NCI-H1105 (cell line): ENCODE measurements at places on chromosomes 5 and 9.

DNA sequence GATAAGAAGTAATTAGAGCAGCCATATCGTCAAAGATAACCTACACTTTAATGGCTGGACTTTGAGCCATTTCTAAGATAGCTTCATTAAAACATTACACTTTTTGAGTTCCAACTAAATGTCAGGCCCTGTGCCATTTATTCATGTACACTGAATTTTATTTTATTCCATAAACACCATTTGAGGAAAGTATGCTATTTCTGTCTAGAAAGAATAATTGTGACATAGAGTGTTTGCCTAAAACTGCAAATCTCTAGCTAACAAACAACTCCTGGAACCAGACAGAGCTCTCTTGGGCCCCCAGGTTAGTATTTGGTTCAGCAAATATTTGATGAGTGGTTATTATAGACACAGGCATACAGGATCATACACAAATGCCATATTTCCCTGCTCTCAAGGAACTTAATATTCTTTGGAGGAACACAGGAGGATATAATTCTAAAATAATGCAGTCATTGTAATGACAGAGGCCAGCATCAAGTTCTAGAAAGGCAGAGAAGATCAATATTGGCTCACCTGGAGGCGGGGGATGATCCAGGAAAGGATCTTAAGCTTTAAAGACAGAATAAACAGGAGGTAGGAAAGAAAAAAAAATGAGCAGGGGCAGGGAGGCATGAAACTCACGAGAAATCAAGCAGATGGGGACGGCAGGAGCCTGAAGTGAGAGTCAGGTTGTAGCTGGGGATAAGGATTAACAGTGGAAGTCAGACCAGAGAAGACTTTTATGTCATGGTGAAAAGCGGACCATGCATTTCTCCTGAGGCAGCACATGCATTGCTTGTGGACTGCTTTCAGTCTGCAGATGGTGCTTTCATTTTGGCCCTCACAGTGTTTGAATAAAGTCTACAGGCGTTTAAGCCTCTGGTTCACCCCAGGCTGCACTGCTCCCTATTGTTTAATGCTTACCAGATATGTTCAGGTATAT is 127.7 kb downstream of the GCNT1 start:
- DNase-seq, result no peak

GRCh38 chr5:27172693-27173092 is 134.3 kb upstream of the CDH9 start:
- DNase-seq, result no peak

DNA sequence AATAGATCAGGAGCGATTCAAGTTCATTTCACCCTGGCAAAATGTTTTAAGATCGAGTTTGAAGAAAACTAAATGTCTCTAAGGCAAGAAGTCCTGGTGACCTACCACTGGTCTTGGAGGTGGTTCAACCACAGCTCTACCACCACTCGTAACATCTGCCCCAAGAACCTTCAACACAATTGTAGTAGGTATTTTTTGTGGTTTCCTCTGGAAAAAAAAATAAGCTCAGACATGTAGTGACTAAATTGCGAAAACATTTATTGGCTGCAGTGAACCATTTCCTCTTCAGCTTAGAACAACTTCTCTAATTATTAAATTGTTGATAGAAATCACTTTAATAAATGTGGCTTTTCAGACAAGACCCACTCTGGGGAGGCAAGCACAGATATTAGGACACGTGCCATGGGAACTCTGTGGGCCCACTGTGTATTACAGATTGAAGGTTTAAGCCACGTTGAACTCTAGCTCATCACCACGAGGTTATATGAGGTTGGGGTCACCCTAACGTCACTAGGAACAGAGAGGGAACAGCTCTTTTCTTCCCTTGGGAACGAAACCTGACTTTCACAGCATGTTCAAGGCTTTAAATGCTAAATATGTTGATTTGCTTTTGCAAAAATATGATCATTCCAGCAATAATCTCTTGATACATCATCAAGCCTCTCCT is 142.9 kb downstream of the HSD17B3 start:
- DNase-seq, result no peak

GRCh38 chr5:80318212-80318611 is 1.6 kb upstream of the SPZ1 start:
- no peak for DNase-seq

- peak; percentile 18 for DNase-seq
These were observed 16.1 kb upstream of the NEUROG1 start for GRCh38 chr5:135551593-135552447.

DNA sequence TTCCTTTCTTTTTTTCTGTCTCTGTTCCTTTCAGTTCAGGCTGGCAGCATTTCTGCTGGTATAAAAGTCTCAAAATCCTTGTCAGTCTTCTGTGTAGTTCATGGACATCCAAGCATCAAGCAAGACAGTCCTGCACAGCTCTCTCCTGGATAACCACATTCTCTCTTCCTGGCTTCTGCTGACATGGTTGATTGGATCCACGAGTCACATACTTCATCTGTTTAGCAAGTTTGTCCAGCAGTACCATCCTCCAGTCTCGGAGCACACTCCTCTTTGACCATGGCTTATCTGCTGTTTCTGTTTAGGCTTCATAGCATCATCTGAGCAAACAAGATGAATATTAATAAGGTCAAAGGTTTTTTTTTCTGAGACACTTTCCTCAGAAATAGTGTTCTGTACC is 220.8 kb downstream of the KDM4C start:
- no peak for DNase-seq

DNA sequence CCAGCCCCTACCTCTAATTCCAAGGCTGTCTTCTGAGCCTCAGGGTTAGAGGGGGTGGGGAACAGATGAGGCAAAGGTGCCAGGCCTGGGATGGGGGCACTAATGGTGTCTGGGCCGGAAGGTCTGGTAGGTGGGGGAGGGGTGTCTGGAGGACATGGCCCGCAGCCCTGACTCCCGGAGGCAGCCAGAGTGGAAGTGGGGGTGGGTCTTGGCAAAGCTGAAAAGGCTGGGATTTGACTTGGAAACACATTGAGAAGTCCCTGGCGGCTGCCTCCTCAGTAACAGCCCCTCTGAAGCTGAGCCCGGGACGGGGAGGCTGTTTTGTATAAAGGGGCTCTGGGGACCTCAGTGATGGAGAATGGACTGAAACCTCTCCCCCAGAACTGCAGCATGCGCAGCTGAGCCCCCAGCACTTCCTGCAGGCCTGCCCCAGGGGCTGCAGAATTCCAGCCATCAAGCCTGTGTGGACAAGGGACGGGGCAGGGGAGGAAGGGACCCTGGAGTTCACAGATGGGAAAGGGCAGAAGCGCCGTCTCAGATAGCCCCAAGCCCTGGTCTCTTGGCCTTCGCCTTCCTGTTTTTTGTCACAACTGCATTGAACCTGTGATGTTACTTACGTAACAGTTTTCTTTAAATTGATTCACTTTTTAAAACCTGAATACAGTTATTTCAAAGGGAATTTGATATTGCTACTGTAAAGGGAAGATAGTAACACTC is 49.3 kb upstream of the SYNPO start:
- no peak for DNase-seq

GRCh38 chr5:159933531-159934485 is 17.5 kb downstream of the ADRA1B start:
- no peak for DNase-seq

DNA sequence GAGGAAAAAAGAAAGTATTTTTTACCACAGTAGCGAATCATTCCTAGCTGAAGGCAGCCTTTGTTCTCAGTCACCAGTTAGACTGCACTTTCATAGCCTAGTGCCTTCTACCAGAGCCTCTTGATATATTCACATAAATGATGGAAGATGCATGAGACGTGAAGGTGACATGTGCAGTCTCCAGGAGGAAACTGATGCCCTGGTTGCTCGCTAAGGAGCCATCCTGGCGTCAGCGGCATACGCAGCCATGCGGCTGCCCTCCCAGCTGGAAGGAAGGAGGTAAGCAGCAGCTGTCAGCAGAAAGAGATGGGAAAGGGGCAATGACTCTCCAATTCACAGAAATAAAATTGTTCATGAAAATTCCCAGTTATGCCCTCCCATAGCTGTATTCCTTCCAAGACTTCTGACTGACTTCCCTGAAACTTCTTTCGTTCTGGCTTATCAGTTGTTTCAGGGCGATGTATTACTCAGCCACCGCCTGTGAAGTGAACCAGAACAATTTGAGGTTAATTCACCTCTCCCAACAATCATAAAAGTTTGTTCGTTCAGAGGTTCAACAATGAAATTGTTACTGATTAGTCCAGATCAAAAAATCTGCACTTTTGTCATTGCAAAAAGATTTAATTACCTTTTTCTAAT is 331.2 kb downstream of the NR2F1-AS1 start:
- no peak for DNase-seq

- DNase-seq, result no peak
These were observed 20.5 kb upstream of the RPS23 start for GRCh38 chr5:82298668-82299067.

GRCh38 chr9:80134487-80134886 is 562.7 kb downstream of the TLE4 start:
- no peak for DNase-seq

GRCh38 chr5:167898361-167899042 is 392.9 kb upstream of the WWC1 start:
- DNase-seq, result no peak

- DNase-seq, result no peak
These were observed 338.0 kb downstream of the MAN2A1 start for GRCh38 chr5:110027527-110028322.

- DNase-seq, result no peak
These were observed 59.4 kb upstream of the SARDH start for GRCh38 chr9:133797406-133798105.

DNA sequence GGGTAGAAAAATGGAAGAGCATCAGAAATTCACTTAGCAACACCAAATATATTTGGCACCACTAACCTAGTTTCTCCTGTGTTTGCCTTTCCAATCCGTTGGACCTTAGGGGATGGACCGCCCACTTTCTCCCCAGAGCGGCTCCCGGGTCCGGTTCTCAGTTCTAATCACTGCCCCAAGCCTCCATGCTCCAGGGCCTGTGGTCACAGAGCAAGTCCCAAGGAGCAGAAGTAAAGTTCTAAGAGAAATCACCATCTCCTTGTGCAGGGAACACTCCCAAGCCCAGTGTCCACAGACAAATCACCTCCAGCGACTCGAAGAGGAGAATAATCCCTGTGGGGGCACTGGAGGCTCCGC is 728 bp upstream of the SLC1A1 start:
- DNase-seq, result no peak

DNA sequence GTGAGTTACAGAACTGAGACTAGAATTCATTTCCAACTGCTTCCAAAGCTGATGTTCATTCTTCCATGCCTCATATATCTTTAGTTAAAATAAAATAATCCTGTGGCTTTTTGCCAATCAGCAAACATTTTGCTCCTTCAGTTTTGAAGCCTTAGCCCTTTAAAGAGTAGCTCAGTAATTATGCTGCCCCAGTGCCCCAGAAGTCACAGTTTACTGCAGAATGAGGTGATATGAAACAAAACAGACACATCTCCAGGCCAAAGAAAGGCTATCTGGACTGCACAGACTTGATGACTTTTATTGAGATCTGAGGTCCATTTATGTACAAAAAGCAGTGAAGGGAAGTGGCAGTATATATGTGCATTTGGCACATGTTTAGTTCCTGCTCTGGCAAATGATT is 285.8 kb upstream of the ZNF462 start:
- no peak for DNase-seq

DNA sequence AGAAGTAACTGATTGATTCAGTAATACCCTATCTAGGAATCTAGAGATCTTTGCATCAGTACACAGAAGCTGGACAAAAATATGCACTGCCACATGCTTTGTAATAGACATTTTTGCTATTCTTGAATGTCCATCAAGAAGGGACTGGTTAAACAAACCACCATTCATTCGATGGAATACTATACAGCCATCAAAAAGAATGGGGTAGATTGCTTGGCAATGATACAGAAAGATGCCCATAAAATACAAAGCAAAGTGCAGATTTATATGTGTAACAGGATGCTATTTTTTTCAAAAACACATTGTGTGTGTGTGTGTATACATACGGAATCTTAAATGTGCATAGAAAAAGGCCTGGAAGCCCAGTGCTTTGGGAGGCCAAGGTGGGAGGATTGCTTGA is 7.6 kb downstream of the TNIP1 start:
- DNase-seq, result no peak

GRCh38 chr5:16603701-16604100 is 13.1 kb downstream of the RETREG1 start:
- DNase-seq, result no peak

DNA sequence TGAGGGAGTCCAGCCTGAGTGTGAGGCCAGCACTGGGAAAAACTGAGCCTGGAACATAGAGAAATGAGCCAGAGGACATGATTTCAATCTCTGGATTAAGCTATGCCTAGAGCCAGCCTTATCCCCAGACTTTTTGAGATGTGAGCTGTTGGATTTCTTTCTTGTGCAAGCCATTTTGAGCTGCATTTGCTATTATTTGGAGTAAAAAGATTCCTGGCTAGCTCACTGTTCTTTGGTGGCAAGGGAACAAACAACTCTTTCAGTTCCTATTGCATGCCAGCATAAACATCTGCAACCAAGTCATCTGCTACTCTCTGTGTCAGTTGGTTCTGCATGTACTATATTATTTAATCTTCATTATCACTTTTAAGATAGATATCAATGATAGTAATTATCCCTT is 70.1 kb upstream of the MAN2A1 start:
- no peak for DNase-seq

- DNase-seq, result no peak
These were observed 5.0 kb upstream of the RHOBTB3 start for GRCh38 chr5:95725937-95726810.

DNA sequence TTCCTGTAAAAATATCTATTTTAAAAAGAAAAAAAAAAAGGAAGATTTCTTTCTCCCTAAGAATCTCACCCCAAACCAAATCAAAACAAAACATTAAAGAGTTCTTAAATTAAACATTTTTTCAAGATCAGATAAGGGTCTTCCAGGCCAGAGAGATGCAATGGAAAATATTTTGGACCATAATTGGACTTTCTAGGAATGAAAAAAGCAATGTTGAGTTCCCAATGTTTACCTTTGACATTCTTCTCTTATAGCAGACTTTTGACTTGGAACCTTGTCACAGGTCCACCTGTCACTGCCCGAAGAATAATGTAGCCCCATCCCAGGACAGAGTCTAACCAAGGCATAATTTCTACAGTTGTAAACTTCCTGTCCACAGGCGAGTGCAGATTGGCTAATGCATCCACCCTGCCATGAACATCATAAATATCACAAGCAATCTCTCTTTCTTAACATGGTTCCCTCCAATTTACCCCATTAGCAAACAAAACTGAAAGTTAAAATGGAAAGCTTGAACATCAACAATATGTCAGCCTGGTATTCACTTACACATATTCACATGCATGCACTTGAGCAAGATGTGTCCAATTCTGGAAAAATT is 121.7 kb upstream of the ZNF366 start:
- no peak for DNase-seq

DNA sequence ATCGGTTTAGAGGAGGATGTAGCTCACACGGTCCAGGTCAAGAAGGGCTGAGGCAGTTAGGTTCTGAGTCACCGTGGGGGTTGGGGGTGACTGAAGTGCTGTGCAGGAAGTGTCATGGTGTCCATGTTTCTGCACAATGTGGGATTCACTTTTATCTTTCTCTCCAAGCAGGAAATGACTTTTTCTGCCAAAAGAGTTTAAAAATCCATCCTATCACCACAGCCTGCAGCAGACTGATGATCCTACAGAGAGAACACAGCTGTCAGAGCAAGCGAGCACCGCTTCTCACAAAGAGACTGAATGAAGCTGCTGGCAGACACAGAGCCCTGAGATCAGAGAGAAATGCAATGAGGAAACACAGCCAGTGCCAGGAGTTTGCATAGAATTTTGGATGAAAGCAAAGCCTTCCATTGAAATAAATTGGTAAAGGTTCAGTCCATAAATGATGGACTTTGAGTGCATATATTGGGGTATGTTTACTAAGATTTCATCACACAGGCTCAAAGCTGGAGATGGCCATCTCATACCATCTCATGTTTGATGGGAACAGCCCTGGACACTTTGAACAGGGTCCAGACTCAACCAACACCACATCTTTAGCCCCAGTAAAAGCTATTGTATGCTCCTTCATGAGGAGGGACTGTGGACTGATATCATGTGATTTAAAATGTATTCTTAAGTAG is 213.9 kb upstream of the FBXL7 start:
- no peak for DNase-seq
